ENCODE measurements at places on chromosomes 5 and 9.

- DNase-seq = no peak
Observed at GRCh38 chr5:160009591-160009989, 651 bp downstream of the TTC1 start.

GRCh38 chr5:149325894-149326293 is 19.4 kb upstream of the GRPEL2 start:
- DNase-seq = no peak

- DNase-seq = no peak
Observed at GRCh38 chr9:106156465-106156864, 462.1 kb downstream of the TMEM38B start.

GRCh38 chr5:5217371-5217770 is 77.2 kb downstream of the ADAMTS16 start:
- DNase-seq = no peak

GRCh38 chr5:3197304-3198073 is 398.1 kb upstream of the IRX1 start:
- DNase-seq = no peak

GRCh38 chr9:20083390-20083789 is 294.6 kb upstream of the SLC24A2 start:
- DNase-seq = no peak

DNA sequence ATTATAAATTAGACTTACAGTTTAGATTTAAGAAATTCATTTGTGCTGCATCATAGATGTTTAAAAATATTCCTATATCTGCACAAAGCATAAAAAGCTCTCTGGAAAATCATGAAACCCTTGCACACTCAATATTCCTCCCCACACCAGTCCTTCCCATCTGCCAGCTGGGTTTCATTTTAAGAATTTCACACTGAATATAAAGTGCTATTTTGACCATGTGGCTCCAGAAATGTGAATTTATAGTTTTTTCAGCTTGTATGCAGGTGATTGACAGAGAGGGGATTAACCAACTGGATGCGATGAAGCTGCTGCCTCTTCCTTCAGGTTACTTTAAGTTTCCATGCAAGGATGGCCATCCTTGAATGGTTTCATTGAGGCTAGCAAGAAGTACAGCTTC is 346.3 kb downstream of the NDUFS4 start:
- DNase-seq = no peak

GRCh38 chr9:108033976-108034964 is 544.7 kb upstream of the KLF4 start:
- DNase-seq = no peak
